ENCODE measurements at places on chromosomes 12 and 14.

- no peak for DNase-seq
These were observed 13.6 kb downstream of the EXOC3L4 start for GRCh38 chr14:103107941-103108748.

DNA sequence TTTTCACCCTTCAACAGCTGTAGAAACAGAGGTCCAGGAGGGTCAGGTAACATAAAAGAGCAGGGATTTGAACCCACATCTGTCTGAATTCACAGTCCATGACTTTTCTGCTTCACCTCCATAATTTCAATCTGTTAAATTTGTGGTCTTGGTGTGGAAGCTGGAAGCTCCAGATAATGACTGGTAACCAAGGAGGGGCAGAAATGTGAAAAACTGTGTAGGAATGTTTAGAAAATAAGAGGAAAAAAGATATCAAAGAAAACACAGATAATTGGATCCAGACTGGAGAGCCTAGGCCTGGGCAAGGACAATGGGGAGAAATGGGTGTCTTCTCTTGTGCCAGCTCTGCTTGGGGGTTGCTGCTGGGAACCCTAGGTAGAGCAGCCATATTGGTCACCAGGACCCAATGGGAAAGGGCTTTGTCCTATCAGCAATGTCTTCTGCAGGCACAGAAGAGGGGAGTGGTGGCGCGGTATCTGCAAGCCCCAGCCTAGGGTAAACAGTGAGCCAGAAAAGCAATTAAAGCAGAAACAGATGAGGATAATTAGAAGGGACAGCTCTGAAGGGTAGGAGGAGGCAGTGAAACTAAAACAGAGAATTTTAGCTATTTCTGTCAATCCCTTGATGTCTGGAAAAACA is 54.3 kb upstream of the CCDC91 start:
- no peak for DNase-seq

- DNase-seq, result no peak
These were observed 190.9 kb downstream of the SOX5 start for GRCh38 chr12:23758608-23759007.

DNA sequence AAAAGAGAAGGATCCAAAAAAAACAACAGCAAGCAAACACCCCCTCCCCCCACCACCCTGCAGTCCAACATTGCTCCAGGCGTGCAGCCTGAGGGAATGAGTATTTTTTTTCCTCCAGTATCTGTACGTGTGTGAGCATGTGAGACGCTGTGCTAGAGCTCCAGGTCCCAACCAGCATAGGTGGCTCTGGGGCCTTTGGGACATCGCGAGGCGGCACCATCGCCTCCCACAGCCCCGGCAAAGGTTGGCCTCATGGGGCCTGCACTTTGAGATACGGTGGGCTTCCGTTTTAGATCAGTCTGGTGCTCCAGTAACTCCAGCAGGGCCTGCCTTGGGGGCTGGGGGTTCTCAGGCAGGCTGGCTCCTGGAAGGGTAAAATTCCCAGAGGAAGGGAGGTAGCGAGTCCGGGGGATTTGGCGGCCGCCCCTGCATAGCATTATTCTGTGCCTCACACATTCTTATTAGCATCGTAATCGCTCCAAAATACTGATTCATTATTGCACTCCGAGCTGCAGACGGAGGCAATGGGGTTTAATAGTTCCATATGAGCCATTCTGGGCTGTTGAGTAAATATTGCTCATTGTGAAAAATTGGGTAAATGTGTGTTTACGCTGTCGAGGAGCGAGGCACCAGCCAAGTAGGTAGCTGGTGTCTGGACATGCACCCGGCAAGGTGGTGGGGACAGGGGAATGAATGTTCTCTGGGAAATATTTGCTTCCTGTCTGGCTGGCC is 143.1 kb upstream of the MYL2 start:
- DNase-seq, result no peak

DNA sequence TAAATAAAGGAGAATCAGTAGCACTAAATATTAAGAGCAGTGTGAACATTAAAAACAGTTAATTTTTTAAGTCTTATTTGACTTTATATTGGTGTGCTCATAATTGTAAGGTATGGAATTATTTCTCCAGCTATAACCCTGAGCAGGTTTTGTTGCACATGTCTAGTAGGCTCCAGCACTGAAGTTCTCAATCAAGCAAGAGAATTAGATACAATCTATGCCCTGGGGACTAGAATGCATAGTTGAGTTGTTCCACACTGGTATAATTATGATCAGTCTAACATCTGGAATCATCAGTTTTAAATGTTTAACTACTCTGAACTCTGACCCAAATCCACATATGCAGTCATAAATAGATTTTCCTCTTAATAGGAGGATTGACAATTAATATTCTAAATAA is 257.8 kb upstream of the ARHGAP5 start:
- DNase-seq, result no peak

- no peak for DNase-seq
These were observed 91.1 kb upstream of the DYNC1H1 start for GRCh38 chr14:101873076-101873825.

GRCh38 chr14:70047598-70048312 is 141.0 kb downstream of the SLC8A3 start:
- no peak for DNase-seq
